Kidney epithelial cell (primary cell): ENCODE measurements at places on chromosomes 16 and 17. TPM values are rescaled to one million over a fixed set of nuclear protein-coding genes. Genes with fewer than 3 reads are reported as not detected.

Gene B4GALNT2
- 0.34 and 0.50 TPM in 2 replicates for total RNA-seq

Gene STXBP4
- 24.0 and 40.1 TPM in 2 replicates for total RNA-seq

DNA sequence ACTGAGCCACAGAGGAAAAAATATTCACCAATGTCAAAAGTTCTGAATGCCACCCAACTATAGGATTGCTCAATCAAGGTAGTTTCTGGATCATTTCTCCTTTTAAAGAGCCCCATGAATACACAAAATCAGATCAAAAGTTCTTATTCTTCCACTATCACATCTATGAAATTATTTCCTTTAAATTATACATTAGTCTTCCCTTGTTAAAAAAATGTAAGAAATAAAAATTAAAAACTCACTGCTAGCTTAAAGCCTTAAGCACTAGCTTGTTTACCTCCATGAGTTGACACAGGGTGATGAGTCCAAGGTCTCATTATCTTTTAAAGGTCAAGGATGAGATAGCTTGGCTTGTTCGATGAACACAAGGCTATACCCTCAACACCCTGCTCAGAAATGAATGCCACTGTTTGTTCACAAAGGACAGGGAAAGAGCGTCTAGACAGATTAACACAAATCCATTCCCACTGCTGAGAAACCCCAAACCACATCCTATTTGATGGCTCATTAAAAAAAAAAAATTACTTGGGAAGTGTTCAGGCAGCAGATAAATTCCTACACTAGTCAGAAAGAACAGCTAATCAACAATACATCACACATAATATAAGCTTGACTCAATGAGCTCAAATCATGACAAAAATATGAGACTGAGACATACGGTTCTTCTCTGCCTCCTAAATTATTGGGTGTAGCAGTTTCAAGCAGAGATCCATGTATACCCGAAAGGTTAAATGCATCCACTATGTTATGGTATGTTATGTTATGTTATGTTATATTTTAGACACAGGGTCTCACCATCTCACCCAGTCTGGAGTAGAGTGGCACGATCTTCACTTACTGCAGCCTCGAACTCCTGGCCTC lies 118.9 kb downstream of the PARN start:
- peak; percentile 71 for DNase-seq

- no peak for DNase-seq
Measured at GRCh38 chr17:67415291-67415690, 38.2 kb downstream of the PITPNC1 start.

- DNase-seq: peak; percentile 25
Measured at GRCh38 chr16:22092143-22092933, at the start of gene VWA3A. Gene VWA3A, plus strand, starts transcription at chr16:22092541. Its CDS starts 97 bp downstream, at chr16:22092638.

DNA sequence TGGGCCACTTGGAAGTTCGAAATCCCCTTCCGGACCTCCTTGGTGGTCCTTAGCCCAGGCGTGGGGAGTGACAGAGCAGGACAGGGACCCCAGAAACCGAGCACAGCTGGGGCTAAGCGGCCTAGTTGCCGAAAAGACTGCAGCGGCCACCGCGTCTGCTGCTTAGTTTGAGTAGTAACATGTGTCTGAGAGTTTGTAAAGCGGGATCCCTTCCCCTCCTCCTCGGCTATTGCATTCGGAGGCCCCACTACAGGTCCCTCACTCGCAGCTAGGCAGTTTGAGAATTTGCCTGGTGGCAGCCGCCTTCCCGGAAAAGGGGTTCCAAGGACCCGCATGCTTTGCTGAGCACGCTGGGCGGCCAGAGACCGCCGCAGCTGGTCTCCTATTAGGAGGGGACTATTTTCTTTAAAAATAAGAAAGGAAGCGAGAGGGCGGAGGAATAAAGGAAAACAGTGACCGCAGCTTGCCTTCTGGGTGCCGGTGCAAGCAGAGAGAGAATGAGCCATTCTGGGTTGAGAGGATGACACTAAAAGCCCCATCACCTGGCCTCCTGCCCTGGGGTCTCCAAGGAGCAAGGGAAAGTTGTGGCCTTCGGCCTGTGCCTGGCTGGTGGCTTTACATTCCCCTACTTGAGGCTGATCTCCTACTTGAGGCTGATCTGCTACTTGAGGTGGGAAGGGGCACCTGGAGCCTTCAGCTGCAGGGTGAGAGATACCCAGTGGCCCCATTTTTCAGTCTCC lies 1.1 kb upstream of the HOXB5 start:
- DNase-seq: no peak

GRCh38 chr17:41522301-41523224 lies 3.9 kb upstream of the KRT15 start:
- DNase-seq: no peak

GRCh38 chr16:12482455-12483220 lies 321.0 kb downstream of the CPPED1 start:
- no peak for DNase-seq

DNA sequence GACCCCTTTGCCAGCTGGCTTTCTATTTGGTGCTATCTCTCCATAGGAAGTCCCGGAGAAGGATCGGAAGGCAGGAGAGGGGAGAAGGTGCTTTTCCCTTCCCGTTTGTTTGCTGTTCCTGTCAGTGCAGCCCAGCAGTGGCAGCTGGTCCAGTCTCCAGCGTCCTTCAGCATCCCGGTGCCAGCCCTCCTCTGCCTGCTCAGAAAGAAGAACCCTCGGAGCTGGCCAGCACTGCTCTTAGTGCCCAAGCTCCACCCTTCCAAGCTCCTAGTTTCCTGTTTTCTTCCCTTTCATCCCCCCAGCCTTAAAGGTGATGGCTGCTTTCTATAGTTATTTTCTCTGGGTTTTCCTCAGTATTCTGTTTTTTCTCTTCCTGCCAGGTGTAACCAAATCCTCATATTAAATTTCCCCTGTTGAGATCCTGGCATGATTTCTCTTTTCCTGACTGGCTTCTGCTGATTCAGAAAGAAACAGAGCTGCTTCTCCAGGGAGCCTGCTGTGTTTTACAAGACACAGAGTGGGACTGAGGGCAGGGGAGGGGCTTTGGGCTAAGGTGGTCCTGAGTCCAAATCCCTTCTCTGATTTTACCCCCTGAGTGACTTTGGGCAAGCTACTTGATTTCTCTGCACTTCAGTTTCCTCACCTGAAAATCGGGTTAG lies 186.8 kb downstream of the COPRS start:
- no peak for DNase-seq

- DNase-seq: no peak
Measured at GRCh38 chr17:164303-165235, 16.9 kb downstream of the DOC2B start.

DNA sequence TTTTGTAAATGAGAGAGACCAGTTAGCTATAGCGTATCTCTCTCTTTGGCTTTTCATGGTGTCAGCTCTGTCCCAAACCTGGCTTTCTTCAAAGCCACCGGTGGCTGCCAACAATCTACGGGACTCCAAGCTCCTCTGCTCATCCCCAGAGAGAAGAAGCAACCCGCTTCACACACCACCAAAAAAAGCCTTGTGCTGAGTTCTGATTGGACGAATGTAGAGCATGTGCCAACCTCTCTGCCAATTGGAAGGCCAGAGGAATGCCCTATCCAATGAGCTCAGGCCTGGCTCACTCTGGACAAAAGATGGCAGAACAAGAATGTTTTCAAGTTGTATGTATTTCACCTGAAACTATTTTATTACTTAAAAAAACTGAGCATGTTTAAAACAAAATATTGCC lies 202.4 kb downstream of the C16orf95 start:
- DNase-seq: no peak

DNA sequence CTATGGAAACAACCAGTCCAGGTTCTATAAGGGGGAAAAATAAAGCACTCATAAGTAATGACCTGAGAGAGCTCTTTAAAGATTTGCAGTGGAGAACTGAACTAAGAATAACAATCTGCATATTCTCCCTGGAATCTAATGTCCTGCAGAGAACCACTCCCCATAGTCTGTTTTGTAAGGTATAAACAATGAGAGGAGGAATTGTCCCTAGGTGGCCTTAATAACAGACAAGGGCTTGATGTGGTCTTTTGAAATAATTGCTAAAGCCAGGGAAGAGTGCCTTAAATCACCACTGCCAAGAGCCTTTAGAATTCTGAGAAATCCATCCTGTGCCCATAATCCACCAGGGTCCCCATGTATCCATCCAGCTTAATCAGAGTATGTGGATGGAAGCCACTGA lies 106.3 kb downstream of the CDH11 start:
- DNase-seq: no peak

GRCh38 chr16:26791169-26791568 lies 275.6 kb upstream of the C16orf82 start:
- no peak for DNase-seq

DNA sequence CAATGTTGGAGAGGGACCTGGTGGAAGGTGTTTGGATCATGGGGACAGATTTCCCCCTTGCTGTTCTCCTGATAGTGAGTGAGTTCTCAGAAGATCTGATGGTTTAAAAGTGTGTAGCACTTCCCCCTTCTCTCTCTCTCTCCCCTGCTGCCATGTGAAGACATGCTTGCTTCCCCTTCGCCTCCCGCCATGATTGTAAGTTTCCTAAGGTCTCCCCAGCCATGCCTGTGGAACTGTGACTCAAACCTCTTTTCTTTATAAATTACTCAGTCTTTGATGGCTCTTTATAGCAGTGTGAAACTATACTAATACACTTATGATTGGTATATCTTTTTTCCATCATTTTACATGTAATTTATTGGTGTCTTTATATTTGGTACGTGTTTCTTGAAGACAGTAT lies 13.4 kb downstream of the ADGRG5 start:
- DNase-seq: no peak

DNA sequence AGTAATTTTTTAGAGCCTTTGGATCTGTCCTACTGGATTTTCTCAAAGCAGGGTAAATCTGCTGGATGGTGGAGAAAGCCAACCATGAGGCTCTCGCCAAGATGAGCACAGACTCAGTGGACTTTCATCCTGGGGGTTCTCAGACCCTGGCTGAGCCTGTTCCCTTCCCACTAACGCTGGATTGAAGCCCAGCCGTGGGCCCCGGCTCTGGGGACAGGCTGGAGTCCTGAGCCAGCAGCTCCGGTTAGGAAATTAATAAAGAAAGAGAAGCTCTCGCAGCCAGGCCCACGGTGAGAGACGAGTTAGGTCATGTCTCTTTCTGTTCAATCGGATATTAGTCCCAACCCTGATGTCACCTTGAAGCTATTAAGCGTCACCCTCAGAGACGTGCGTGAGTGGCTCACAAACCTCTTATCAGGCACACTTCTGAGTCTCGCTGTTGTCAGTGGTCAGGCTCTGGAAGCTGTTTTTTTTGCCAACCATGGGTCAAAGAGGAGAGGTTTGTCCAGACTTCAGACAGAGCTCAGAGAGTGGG lies 27.1 kb downstream of the MEOX1 start:
- no peak for DNase-seq

DNA sequence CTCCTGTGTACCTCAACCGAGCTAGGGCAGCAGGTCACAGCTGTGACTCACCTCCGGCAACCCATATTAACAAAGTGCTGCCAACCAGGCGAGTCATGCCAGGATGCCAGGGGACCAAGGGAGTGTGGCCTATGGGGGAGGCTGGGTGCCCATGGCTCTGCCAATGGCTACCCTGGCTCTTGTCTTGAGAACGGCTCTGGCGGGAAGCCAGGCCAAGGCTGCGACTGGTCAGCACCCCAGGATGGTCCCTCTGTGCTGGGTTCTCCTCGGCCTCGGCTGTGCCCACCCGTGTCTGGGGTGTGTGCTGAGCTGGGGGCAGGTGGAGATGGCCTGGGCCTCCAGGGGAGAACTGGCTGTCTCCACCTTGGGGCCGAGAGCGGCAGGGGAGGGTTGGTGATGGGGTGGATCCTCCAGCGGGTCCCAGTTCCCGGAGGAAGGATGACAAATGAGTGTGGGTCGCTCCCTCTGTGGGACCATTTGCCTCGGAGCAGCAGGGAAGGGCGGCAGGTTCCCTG lies 75.8 kb downstream of the MRC2 start:
- peak; percentile 71 for DNase-seq
